ENCODE measurements at places on chromosomes 3 and 15.

DNA sequence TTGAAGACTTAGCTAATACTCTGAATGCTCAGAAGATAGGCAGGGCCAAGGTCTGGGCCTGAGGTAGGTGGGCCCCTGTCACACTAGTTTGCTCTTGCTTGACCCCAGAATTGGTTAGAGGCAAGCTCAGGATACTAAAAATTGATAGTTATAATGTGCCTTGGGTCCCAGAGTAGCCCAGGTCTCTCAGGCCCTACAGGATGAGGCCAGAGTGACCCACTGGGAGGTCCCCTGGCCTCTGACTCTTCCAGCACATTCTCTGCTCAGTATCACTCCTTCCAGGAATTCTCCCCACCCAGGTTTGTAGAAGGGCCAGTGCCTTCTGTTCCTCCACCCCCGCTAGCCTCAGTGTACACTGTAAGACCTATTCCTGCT, 667 bp upstream of the KLHDC8B start:
- no peak for DNase-seq

GRCh38 chr3:197737319-197737649, 580 bp upstream of the RUBCN start:
- no peak for DNase-seq

DNA sequence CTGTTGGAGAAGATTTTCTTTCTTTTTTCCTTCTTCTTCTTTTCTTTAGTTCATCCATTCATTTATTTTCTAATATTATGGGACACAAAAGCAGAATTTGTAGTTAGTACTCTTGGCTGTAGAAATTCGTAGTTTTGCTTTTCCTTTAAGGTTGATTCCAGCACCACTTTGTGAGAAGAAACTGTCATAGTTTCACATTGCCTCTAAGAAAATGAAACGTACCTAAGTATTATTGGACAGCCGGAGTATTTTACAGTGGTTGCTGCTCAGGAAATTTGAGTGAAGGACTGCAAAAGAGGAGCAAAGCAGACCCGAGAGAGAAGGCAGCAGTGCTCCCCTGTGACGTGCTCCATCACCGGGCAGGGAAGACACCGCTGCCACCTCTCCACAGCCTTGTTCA, 48.1 kb downstream of the PLCL2 start:
- DNase-seq, result no peak

- DNase-seq, result no peak
Measured at GRCh38 chr3:55675478-55675877, 188.4 kb upstream of the WNT5A start.

DNA sequence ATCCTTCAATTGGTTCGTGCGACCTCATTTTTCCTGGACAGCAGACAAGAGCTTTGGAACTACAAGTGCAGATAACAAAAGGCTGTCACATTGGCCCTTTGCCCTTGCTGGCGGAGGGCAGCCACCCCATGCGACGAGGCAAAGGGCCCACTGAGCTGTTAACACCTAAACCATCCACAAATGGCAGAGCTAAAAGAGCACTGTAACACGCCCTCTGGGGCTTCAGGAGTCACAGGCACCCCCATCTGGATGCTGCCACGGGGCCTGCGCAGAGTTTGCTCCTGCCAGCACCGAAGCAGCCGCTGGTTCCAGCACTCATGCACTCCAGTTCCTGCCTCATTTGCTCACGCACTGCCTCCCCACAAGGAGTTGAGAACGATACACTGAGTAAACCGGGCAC, 524.9 kb downstream of the ZNF385D start:
- DNase-seq, result no peak

- no peak for DNase-seq
Measured at GRCh38 chr3:25534007-25534406, 105.9 kb downstream of the RARB start.

GRCh38 chr3:40464339-40465110, 7.4 kb downstream of the RPL14 start:
- no peak for DNase-seq

DNA sequence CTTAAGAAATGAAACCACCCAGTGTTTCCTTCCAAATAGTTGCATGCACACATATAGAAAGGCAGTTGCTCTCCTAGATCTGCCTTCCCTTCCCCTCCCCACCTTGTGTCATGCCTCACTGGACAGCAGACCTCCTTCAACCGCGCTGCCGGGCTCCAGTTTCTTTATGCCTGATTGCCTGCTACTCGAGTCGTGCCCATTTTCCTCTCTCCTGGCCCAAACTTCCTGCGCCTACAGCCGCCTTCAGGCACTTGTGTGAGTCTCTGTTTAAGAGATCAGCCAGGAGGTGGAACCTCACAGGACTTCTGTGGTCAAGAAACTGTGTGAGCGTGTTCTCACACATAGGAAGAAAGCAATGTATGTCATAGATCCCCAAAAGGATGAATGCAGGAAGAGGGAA, 8.8 kb upstream of the FAM107A start:
- no peak for DNase-seq

DNA sequence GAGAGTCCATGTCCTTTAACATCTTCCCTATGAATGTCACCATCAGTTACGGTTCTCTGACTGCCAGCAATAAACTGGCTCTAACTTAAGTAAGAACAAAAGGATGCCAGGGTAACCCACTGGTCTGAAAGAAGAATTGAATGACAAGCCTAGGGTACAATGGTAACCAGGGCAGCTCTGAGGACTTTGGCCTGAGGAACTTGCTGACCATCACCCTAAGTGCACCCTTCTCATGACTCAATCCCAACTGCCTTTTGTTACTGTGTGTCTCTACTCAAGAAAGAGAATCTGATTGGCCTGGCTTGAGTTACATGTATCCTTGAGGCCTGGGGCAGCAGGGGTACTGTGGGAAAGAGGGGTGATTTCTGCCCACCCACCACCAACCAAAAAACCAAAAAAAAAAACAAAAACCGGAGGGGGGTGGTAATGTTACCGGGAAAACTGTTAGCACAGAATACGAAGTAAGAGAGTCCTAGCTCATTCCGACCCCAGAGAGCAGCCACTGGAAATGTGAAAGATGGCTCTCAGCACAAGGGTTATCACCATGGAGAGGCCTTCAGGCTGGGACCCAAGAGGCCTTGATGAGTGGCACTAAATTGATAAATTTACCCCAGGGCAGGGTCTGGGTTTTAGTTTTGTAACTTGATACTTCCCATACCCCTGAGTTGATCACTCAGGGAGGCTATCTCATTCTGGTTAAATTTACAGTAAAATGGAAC, 9.3 kb upstream of the SLC28A1 start:
- no peak for DNase-seq

DNA sequence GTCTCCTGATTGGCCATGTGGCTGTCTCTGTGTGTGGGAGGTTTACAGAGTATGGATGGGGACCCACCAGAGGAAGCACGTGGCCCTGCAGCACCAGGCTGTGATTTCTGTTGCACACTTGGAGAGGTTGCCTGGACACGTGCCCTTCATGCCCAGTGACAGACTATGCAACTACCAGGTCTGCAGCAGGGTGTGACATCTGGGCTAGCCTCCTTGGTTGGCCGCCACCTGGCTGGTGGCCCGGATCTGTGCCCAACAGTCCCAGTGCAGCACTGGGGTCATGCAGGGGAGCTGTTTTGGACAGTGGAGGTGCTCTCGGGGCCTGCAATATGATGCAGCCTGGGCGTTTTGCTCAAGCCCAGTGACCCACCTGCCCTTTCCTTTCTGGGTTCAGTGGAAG, 212.5 kb downstream of the UBE3A start:
- no peak for DNase-seq

- DNase-seq, result no peak
Measured at GRCh38 chr3:149199474-149199873, 22.2 kb downstream of the CP start.

GRCh38 chr15:86127547-86127946, 47.9 kb downstream of the AGBL1 start:
- DNase-seq, result no peak

- DNase-seq, result no peak
Measured at GRCh38 chr3:111831840-111832239, 27.2 kb upstream of the PHLDB2 start.

GRCh38 chr3:194976874-194977273, 291.2 kb downstream of the FAM43A start:
- DNase-seq, result no peak

DNA sequence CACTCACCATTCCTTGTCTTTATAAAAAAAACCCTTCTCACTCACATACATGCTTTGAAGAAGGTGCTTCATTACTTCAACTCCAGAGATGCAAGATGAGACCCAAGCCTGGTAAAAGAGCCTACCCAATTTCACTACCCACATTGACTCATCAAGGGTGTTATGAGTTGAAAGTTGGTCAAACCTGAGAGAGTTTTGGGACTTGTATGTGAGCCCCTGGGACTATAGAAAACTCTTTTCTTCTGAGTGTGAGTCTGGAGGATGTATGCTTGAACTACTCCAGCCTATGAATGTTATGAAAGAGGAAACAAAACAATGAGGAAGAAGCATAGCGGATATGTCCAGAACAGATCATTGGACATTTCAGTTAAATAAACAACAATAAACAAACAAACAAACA, 106.5 kb upstream of the SATB1 start:
- no peak for DNase-seq

GRCh38 chr3:69563981-69564380, 175.3 kb upstream of the MITF start:
- DNase-seq, result no peak

GRCh38 chr3:47283193-47283537, 421 bp downstream of the KLHL18 start:
- no peak for DNase-seq
